Hepatic stellate cell (primary cell): ENCODE measurements at places on chromosomes 3 and 15.

GRCh38 chr3:176848431-176849214 is 348.7 kb downstream of the TBL1XR1 start:
- DNase-seq, result no peak

DNA sequence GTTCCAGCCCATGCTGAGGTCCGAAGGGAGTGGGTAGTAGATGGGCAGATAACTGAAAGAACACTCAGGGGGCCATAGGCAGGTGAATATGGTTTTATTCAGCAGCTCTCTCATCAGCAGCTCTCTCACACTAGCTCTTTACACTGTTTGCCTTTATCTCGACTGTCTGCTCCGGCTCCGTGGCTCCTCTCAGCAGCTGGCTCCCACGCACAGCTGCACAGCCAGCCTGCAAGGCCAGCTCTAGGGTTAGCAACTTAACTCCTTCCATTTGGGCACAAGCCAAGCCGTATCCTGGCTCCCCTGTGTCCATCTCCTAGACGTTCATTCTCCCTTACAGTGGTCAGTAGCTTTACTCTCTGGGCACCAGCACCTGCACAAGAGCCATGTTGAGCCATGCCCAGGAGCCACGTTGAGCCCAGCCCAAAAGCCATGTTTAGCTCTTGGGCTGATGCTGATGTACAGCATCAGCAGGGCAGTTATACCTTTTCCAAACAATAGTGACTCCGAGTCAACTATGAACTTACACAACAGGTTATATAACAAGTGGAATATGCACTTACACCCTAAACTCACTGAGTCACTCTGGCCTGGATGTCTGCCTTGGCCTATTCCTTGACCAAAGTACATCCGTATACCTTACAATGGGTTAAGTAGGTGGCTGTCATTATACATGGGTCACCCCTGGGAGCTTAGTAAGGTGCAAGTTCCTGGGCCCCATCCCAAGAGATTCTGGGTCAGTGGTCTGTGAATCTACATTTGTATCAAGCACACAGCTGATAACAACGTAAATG is 34.6 kb upstream of the TOPAZ1 start:
- no peak for DNase-seq

DNA sequence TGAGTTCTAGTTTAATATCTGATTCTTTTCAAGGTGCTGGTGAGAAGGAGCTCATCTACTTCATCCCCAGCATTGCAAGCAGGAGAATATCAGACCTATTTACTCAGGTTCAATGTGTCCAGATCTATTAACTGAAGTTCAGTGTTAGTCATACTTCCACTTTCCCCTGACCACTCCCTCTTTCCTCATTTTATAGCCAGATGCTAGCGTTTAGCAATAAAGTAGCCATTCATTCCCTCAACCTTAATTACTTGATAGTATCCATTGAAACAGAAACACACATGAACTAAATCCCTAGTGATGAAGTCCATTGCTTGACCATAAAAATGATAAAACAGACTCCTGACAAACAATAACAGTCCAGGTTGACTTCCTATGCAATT is 60.0 kb downstream of the RPL22L1 start:
- DNase-seq, result no peak

DNA sequence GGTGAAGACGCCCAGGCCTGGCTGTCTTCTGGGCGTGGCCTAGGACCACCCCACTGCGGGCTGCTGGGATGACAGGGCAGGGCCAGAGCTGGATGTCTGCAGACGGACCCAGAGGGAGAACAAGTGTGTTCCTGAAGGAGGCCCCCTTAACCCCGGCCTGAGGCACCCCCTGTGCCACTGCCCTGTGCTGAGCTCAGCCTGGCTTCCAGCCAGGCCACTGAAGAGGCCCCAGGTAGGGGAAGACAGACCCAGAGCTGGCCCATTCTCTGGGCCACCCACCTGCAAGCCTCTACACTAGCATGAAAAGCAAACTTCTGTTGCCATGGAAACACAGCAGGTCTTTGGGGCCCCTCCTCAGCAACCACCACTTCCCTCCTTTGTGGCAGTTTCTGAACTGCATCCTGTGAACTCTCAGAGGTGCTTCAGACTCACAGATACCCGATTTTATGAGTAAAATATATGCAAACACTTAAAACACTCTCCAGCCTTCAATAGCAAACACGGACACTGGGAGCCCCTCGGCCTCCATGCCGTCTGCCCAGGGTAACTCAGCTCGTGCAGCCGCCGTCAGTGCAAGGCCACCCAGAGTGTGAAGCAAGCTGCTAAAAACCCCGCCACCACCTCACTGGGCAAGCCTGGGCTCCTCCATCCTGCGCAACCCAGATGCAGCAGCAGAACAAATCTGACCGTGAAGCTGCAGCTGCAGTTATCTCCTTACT is 42.5 kb downstream of the CMTM6 start:
- DNase-seq, result no peak

DNA sequence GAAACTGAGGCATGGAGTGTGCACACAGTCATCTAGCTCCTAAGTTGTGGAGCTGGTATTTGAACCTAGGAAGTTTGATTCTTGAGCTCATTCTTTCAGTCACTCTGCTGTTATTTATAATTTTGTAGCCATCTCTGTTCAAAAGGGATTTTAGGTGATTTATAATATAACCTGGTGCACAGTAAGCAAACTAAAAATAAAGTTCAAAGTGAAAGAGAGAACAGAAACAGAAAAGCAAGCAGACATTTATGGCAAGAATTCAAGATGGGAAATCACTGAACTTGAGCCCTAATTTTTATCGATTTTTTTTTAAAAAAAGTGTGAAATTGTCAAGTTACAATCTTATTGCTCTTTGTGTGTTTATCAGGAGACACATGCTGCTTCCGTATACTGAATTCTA is 71.4 kb upstream of the SLC7A14 start:
- DNase-seq, result no peak

- DNase-seq, result peak; percentile 71
Observed at GRCh38 chr3:11060500-11061251, 68.1 kb downstream of the SLC6A1 start.

DNA sequence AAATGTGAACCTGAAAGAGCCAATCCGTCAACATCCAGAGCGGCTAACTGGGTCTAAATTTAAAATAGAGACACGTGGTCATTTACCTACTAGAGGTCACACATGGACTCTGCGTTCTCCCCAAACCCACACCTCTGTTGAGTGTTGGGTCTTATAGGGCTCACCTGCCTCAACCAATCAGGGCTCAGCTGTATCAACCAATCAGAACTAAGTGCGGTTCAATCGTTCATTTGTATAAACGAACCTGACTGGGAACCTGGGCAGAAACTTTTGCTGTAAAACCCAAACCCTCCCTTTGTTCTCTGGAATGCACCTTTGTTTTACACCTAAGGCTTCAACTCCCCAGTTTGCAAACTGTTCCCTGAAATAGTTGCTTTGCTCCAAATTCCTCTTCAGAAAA is 8.9 kb downstream of the DNAAF4 start:
- DNase-seq, result no peak

GRCh38 chr3:172751175-172751704 is 714 bp downstream of the ECT2 start:
- DNase-seq, result peak; percentile 24

GRCh38 chr3:68274286-68274685 is 619.9 kb upstream of the SUCLG2 start:
- DNase-seq, result no peak

- no peak for DNase-seq
Observed at GRCh38 chr3:183128709-183129108, 29.4 kb upstream of the MCCC1 start.

DNA sequence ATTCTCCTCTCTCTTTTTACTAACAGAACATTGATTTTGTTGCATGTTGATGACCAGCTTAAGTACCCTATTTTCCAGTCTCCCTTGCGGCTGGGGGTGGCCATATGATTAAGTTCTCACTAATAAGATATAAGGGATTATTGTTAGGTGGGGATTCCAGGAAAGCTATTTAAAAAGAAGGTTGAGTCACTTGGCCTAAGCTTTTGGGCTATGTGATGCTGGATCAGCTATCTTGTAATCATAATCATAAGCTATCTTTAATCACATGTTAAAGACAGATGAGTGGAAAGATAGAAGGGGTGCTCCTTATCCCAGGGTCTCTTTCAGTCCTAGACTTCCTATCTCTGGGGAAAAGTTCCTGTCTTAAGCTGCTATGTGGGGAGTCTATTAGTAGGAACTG is 59.9 kb downstream of the CGNL1 start:
- no peak for DNase-seq

DNA sequence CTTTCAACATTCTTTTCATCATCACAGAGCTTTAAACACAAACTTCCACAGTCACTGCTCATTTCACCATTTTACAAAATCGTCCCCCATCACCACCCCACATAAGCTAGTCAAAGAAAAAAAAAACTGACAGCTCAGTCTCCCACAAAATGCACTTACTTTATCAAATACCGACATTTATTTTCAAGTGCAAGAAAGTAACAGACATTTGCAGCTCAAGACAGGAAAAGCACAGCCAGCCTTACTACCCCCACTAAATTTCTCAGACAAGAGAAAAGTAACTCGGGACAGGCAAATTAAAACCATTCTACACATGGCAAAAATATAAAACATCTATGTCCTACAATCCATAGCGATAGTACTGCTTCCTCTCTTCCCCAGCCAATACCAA is 402.4 kb downstream of the SHQ1 start:
- DNase-seq, result no peak

DNA sequence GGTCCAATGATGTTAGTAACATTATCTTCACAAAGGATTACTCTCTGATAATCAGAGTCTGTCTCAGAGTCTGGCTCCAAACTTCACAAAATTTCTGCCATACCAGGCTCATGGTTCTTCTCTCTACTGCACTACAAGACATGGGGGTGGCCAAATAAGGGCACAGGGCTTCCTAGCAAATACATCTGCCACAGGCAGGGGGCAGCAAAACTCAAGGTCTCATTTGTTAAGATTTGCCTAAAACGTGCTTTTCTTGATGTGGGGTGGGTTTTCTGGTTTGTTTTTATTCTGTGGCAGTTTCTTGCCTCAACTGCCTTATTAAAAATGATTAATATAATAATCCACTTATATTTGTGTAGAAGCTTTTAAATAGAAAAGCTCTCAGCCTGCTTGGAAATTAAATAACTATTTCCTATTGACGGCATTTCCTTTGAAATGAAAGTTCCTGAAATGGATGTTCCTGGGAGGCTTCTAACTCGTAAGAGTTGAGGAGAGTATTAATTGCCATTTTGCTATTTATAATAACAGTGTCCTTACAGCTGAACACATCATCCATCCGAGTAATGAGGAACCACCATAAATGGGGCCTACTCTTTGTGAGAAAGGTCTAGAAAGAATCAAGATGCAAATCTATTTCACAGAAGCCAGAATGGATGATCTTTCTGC is 53.8 kb downstream of the SST start:
- peak; percentile 24 for DNase-seq

- no peak for DNase-seq
Observed at GRCh38 chr3:170997961-170998913, 28.3 kb downstream of the SLC2A2 start.

GRCh38 chr3:139975594-139976365 is 40.8 kb downstream of the CLSTN2 start:
- DNase-seq, result no peak

DNA sequence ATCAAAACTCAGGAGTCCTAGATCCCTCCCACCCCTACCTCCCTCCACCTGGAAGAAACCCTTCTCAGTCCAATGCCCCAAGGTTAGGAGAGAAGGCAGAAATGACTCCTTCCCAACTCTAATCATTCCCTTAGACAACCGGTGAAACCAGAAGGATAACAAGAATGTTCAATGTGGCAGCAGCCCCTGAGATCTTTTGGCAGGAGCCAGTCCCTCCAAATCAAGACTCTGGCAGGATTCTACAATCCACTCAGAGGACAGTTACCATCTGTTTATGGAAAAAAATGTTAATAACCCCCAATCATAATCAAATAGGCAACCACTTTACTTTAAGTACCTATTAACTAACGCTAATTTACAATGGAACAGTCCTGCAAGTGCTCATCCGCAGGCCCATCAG is 136.5 kb downstream of the NTRK3 start:
- DNase-seq, result no peak

- no peak for DNase-seq
Observed at GRCh38 chr3:127049393-127049792, 66.5 kb downstream of the PLXNA1 start.

- DNase-seq, result no peak
Observed at GRCh38 chr3:41364736-41365135, 165.4 kb downstream of the CTNNB1 start.

GRCh38 chr15:75206006-75206405 is 4.3 kb downstream of the C15orf39 start:
- DNase-seq, result no peak

DNA sequence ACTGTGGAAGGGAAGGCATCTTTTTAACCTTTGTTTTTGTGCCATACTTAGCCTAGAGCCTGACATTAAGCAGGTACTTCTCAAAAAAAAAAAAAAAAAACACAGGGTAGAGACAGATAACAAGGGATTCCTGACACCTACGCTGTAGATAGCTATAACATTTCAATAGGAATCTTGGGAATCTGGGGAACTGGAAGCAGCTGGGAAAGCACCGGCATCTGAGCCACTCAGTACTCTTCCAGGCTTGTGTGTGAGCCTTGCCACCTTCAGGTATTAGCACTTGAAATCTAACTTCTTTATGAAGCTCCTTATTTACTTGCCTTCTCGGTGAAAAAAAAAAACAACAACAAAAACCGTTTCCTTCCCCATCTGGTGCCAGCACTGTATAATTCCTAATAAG is 46.8 kb downstream of the PIK3CA start:
- DNase-seq, result no peak

DNA sequence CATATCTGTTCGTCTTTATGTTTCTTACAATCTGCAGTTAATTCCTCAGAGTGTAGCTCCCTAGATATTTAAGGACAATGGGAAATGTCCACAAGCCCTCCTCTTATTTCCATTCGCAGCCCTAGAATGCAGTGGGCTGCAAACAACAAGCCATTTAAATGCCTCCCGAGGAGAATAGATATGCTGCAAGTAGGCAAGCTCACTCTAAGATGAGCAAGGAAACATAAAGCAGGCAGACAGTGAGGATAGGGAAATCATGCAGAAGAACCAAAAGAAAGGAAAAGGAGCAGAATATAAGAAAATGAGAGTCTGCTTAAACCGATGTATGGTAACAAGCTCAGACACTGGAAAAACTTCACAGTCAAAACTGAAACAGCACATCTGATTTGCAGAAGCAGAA is 561.9 kb downstream of the GBE1 start:
- DNase-seq, result no peak

- no peak for DNase-seq
Observed at GRCh38 chr15:60710656-60711055, 231.7 kb upstream of the ICE2 start.

DNA sequence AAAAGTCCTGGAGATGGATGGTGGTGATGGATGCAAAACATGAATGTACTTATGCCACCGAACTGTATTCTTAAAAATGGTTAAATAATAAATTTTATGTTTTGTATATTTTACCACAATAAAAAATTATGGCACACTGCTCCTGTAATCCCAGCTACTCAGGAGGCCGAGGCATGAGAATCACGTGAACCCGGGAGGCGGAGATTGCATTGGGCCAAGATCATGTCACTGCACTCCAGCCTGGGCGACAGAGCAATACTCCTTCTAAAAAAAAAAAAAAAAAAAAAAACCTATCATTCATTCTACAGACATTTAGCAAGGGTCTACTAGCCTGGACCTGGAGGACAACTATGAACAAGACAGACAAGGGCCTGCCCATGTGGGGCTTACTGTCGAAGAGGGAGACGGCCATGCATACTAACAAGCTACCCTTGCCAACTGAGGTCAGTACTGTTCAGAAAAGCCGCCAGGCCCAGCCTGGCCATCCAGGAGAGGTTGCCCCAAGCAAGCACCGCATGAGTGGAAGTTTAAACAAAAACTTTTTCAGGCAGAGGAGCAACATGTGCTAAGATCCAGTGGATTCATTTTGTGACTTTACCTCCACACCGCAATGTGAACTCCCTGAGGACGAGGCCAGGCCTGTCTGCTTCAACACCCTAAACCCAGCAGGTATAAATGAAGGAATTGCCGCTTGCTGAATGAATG is 2.8 kb upstream of the NEK4 start:
- DNase-seq, result no peak
